ENCODE measurements at places on chromosomes 16 and 17. TPM values are rescaled to one million over a fixed set of nuclear protein-coding genes. Genes with fewer than 3 reads are reported as not detected.

The TBC1D28 gene
- total RNA-seq = not detected

The MYL4 gene
- total RNA-seq = 1.5 TPM

The SSTR5 gene
- 1.3 TPM for total RNA-seq

The SMIM36 gene
- not detected for total RNA-seq

The TP53TG3B gene
- not detected for total RNA-seq

The SERPINF2 gene
- not detected for total RNA-seq

The CMC2 gene
- total RNA-seq = 47.5 TPM

The HYDIN gene
- not detected for total RNA-seq

The NQO1 gene
- 456 TPM for total RNA-seq

The PDE6G gene
- 1.3 TPM for total RNA-seq

The CMTM2 gene
- not detected for total RNA-seq

The NPEPPS gene
- 75.8 TPM for total RNA-seq

The ACE gene
- total RNA-seq = 90.1 TPM

The WNT9B gene
- total RNA-seq = not detected

The PERCC1 gene
- 0.19 TPM for total RNA-seq

All from vein endothelial cell (primary cell).